ENCODE measurements at places on chromosomes 5 and 9. TPM values are rescaled to one million over a fixed set of nuclear protein-coding genes. Genes with fewer than 3 reads are reported as not detected.

The QRFP gene
- not detected for total RNA-seq

The STC2 gene
- total RNA-seq = 37.3 TPM

The TEK gene
- total RNA-seq = 0.12 TPM

The NR6A1 gene
- total RNA-seq = 1.8 TPM

The DYNC2I2 gene
- total RNA-seq = 131 TPM

The GABRG2 gene
- total RNA-seq = not detected

The BSPRY gene
- total RNA-seq = 0.06 TPM

The ORM1 gene
- total RNA-seq = not detected

The ZFYVE16 gene
- 19.6 TPM for total RNA-seq

The LCN1 gene
- total RNA-seq = 0.20 TPM

The REXO4 gene
- total RNA-seq = 32.9 TPM

The ZMAT2 gene
- 81.9 TPM for total RNA-seq

The SMIM33 gene
- not detected for total RNA-seq

The FRMD3 gene
- 4.7 TPM for total RNA-seq

The NUDCD2 gene
- 28.4 TPM for total RNA-seq

The IL13 gene
- not detected for total RNA-seq

The IPO11 gene
- 15.8 TPM for total RNA-seq

The C8G gene
- total RNA-seq = 1.7 TPM

The PITX1 gene
- total RNA-seq = 31.1 TPM

The DAB2IP gene
- 12.6 TPM for total RNA-seq

The SPATA31E1 gene
- total RNA-seq = not detected

The KIAA0825 gene
- 0.48 TPM for total RNA-seq

The NAIF1 gene
- 6.9 TPM for total RNA-seq

The NDOR1 gene
- 15.2 TPM for total RNA-seq

The IRX2 gene
- total RNA-seq = 1.7 TPM

The GOLM1 gene
- 109 TPM for total RNA-seq

The KCNV2 gene
- total RNA-seq = not detected

Measured in A549 treated with Hydrocortisone at 1 μM for 4 hours (cell line).